Mononuclear cell (primary cell): ENCODE measurements at places on chromosomes 3 and 15. TPM values are rescaled to one million over a fixed set of nuclear protein-coding genes. Genes with fewer than 3 reads are reported as not detected.

Gene NR2E3
- total RNA-seq = not detected

Gene SETD5
- total RNA-seq = 79.2 TPM

Gene GPR87
- not detected for total RNA-seq

Gene PRTG
- under 0.01 TPM for total RNA-seq

Gene STXBP5L
- not detected for total RNA-seq

Gene SOX14
- not detected for total RNA-seq

Gene CNTN4
- not detected for total RNA-seq

Gene EMC7
- total RNA-seq = 34.7 TPM

Gene LSMEM2
- not detected for total RNA-seq

Gene ZPLD1
- total RNA-seq = not detected

Gene LRTM1
- not detected for total RNA-seq

Gene CPLX3
- total RNA-seq = not detected

Gene PCSK6
- total RNA-seq = 6.6 TPM

Gene MUC4
- under 0.01 TPM for total RNA-seq

Gene FGD5
- total RNA-seq = 0.10 TPM

Gene XCR1
- 1.0 TPM for total RNA-seq

Gene LIPH
- 0.84 TPM for total RNA-seq

Gene C3orf49
- total RNA-seq = not detected

Gene KCTD6
- total RNA-seq = 10.6 TPM

Gene TM6SF1
- total RNA-seq = 5.6 TPM

Gene KLHL6
- 24.9 TPM for total RNA-seq

Gene SPINK8
- total RNA-seq = not detected

Gene MED12L
- total RNA-seq = 4.0 TPM

Gene CCK
- total RNA-seq = not detected

Gene METTL6
- total RNA-seq = 9.7 TPM

Gene INSYN1
- total RNA-seq = not detected

Gene TNFAIP8L3
- total RNA-seq = 0.31 TPM

Gene MAGI1
- not detected for total RNA-seq

Gene SLC9A9
- 15.1 TPM for total RNA-seq

Gene FAM240A
- not detected for total RNA-seq

Gene SGO1
- total RNA-seq = 0.73 TPM

Gene SI
- not detected for total RNA-seq

Gene CCR9
- total RNA-seq = 0.94 TPM

Gene MST1R
- total RNA-seq = 0.10 TPM
